ENCODE measurements at places on chromosomes 3 and 15.

DNA sequence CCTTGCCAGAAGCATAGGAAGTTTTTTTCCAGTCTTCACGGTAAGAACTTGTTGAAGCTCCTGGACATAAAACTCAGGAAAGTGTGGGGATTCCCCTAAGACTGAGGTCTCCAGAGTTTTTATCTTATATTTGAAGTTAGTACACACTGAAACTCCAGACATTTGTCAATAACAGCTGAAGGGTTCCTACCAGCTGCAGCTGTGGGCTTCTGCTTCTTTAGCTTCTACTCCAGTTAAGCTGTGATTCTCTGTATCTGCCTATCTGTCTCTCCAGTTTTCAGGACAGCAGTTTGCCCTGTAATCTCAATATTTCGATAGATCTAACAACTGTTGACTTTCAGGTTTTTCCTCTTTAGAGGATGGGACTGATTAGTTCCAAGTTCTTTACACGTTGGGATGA is 966.0 kb upstream of the SEMA6D start:
- no peak for DNase-seq

DNA sequence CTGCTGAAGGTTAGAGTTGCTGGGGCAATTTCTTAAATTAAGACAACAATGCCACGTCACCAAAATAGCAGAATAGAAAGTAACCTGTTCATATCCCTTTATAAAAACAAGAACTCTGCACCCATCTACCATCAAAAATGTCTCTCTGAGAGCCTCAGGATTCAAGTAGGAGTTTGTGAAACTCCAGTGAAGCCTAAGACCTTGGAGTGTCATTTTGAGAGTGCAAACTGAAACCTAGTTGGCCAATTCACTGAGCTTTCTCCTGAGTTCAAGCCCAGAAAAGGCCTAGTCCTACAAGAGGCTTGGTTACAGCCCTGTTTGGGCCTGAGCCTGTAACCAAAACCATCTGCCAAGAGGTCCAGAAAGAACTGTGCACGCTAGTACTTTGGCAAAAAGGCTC is 335.1 kb downstream of the EFHB start:
- no peak for DNase-seq

DNA sequence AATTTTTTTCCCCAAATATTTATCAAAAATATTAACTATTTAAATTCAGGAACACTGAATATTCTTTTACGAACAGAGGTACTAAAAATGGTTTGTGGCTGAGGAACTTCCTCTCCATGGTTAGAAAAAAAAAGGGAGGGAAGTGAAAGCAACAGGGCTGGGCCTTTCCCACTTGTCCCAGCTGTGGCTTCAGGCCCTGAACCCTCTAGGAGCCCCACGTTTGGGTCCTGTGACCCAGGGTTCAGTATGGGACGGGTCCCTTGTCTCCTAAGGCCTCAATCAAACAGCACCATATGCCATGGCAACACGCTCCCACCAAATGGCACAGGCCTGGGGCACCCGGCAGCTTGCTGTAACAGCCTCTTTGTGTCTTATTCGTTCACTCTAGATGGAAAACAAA is 32.4 kb downstream of the POC1A start:
- no peak for DNase-seq

DNA sequence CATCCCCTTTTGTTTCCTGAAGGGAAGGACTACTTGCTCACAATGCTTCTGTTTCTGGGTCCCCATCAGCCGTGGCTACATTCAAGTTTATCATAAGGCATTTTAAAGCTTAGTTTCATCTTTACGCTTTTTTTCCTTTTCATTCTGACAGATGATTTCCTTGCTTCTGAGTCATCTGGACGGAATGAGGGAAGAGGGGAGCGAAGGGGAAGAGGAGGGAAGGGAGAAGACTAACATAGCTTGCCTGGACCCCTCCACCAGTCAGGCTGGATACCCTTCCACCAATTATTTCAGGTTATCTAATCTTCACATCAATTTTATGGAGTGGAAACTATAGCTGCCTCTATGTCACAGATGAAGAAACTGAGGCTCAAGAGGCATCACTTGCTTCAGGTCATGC is 27.6 kb downstream of the FAM3D start:
- no peak for DNase-seq

DNA sequence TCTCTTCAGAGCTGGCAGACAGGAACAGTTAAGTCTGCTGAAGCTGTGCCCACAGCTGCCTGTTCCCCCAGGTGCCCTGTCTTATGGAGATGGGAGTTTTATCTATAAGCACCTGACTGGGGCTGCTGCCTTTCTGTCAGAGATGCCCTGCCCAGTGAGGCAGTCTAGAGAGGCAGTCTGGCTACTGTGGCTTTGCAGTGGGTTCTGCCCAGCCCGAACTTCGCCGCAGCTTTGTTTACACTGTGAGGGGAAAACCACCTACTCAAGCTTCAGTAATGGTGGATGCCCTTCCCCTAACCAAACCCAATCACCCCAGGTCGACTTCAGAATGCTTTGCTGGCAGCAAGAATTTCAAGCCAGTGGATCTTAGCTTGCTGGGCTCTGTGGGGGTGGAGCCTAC is 91.2 kb downstream of the SLC25A26 start:
- DNase-seq, result no peak

- no peak for DNase-seq
Measured at GRCh38 chr3:80993241-80993945, 768.1 kb downstream of the GBE1 start.

DNA sequence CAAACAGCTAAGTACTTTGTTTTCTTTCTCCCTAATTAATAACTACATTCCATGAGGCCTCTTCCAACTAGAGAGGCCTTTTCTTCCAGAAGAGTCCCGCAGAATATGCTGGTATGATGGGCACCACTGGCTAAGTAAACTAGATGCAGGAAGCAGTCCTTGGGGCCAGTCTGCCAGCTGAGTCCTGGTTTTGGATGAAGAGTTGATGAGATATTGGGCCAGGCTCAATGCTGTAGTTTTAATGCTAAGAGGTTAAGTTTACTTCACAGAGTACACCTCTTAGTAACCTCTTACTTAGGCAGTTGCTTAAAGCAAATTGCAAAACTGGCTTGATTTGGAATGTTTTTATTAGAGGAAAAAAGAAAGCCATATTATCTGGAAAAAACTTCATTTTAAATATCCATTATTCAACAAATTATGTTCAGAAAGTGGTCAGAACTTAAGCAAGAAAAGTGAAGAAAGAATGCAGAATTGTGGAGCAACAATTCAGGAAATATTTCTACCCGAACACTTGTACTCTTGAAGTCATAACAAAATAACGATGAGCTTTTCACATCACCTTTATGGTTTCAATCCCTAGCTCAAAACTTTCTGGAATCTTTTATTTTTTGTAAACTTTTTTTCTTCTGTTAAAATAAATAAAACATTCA is 178.4 kb upstream of the CDIN1 start:
- DNase-seq, result no peak

GRCh38 chr15:28043691-28044091 is 55.4 kb downstream of the OCA2 start:
- DNase-seq, result no peak

GRCh38 chr3:52835766-52836470 is 1.1 kb upstream of the MUSTN1 start:
- DNase-seq, result no peak

DNA sequence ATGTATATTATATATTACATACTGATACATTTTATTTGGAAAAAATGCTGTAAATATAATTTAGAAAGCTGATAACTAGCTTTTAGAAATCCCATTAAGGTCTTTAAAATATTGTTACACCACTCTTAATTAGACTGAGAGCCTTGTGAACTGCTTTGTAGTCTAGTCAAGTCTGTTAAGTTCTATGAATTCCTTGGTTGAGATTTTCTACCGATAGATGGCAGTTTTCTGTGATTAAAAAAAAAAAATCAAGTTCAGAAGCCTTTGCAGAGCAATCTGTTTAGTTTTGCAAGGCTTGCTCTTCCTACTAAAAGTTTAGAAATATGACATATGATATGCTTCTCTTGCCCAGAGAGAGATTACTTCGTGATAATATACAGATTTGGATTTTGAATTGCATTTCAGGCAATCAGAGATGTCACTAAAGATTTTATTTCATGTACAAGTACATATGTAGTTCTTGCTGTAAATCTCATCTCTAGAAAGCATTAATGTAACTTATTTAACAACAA is 60.4 kb upstream of the SLITRK3 start:
- no peak for DNase-seq

- DNase-seq, result no peak
Measured at GRCh38 chr15:78810003-78810361, 1.3 kb downstream of the ADAMTS7 start.

GRCh38 chr15:58462547-58462946 is 30.8 kb downstream of the LIPC start:
- no peak for DNase-seq

- DNase-seq, result no peak
Measured at GRCh38 chr3:45716790-45717336, 27.7 kb downstream of the SACM1L start.

DNA sequence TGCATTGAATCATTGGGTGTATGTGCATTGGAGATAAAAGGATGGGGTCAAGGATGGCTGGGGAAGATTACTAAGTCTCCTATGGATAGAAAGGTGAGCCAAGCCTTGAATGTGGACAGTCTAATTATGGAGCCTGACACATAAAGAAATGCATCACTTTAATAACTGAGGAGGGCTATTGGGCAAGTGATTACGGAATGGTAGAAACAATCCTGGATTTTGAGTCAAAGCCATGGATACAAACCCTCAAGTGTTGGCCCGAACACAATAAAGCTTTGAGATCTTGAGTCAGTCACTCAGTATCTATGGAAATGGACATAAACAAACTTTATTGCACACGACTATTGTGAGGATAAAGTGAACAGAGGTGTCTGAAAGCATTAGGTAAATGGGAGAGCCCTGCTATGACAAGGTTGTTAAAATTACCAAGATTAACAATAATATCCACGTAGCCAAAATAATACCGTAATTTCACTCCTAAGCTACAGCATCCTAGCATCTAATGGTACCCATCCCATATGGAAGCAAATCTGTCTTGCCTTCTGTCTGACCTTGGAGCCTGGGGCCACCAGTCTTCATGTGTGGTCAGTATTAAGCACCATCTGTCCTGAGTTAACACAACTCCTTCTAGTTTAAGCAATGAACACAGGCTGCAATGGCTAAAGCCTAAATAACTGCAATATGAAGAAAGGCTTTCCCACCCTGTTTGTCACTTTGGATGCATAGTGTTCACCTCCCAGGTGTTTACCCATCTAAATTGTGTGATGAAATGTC is 136.9 kb upstream of the PRICKLE2 start:
- no peak for DNase-seq

- DNase-seq, result no peak
Measured at GRCh38 chr3:45640091-45640507, 45.5 kb downstream of the LIMD1 start.

GRCh38 chr15:28960979-28961378 is 75.2 kb downstream of the APBA2 start:
- DNase-seq, result no peak

DNA sequence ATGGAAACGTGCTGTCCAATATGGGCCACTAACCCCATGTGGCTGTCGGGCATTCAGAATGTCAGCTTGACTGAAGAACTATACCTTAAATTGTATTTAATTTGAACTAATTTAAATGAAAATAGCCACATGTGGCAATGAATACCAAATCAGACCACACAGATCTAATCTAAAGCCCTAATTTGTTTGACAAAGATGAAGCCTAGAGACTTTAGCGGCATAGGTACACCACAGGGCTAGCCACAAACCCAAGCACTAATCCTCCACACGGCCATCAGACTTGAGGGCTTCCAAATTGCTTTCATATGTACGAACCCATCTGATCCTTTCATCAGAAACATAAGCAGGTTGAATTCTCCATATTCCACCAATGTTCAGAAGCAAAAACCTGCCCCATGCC is 81.4 kb downstream of the SHQ1 start:
- no peak for DNase-seq

GRCh38 chr3:131007782-131008181 is 18.8 kb downstream of the ASTE1 start:
- DNase-seq, result no peak

GRCh38 chr15:36370051-36370730 is 209.2 kb upstream of the CDIN1 start:
- DNase-seq, result no peak

GRCh38 chr15:22808761-22809280 is 22.4 kb downstream of the NIPA1 start:
- no peak for DNase-seq

DNA sequence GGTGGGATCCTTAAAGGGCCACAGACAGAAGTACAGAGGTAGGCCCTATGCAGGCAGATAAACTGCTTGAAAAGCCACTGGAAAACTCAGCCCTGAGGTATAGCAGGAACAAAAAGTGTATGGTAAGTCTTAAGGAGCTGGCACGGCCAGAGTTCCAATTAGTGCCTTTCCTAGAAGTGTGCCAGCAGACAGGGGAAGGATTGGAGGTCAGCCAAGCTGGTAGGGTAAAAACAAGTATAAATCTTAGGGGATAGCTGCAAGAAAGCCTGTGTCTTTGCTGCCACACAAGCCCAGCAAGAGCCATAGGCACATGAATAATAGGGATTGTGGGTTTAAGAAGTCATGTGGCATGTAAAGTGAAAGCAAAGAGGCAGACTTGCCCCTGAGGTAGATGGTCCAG is 582.5 kb downstream of the PLOD2 start:
- DNase-seq, result no peak

DNA sequence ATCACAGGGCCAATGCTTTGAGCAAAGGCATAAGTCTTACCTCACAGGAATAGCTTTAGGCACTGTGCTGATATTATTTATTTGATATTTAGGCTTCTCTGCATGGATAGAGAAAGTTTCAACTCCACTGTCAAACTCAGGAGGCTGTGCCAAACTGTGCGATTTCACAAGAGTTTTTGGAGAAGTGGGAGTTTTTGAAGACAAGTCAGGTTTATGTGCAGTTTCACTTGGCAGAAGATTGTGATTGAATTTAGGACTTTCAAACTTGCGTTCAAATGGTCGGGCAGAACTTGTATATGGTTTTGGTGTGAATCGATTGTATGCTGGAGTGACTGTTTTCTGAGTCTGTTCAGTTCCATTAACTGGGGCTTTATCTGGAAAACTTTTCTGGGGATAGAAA is 113.7 kb downstream of the TJP1 start:
- DNase-seq, result no peak

DNA sequence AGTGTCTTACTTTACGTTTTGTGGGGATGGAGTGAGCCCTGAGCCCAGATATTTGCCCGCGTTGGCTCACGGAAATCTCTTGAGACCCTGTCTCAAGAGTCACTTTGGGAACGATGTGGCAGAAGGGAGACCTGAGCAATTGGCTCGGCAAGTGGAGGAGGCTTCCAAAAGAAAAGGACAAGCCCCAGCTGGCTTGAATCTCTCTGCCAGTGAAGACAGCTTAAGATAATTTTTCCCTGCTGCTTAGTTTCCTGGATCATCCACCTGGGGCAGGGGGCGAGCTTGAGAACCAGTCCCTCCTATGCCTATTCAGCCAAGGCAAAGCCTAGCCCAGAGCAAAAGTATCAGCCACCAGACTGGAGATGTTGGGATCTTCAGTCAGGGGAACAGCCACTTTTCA is 708 bp downstream of the SEC22A start:
- no peak for DNase-seq

DNA sequence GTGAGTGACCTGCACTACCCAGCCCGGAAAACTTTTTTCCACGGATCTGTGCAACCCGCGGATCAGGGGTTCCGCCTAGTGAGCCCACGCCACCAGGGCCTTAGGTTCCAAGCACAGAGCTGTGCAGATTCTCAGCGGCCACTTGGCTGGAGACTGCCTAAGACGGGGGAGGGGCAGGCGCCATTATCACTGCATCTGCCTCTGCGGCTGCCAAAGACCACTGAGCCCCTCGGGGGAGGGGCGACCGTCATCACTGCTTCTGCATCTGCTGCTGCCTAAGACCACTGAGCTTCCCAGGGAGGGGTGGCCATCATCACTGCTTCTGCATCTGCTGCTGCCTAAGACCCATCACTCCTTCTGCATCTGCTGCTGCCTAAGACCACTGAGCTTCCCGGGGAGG is 460.2 kb downstream of the OCA2 start:
- DNase-seq, result no peak

All from hippocampal formation (tissue), 2 donors.